ENCODE measurements at places on chromosomes 1 and 21.
A peak's percentile ranks its signal among the peaks of the same experiment; 100 is the strongest.

DNA sequence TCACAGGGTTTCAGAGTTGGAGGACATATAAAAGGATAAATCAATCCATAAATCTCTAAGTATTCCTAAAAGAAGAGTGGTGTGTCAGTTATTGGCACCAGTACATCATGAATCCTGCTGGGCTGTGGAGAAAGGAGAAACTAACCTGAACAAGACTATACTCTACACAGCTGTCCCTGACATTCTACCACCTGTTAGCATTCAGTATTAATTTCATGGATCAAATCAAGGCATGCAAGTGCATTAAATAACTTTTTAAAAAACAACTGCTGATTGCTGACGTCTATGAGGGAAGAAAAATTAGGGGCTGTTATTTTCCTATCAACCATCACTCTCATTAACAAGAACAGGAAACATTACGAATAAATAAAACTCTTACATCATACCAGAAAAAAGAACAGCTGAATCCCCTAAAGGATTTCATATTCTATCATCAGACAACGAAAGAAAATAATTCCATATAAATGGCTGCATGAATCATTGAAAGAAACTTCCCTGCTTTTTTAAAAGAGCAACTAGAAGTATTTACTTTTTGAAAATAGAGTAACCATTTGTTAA, 121.7 kb downstream of the ATF6 start:
- DNase-seq = no peak

DNA sequence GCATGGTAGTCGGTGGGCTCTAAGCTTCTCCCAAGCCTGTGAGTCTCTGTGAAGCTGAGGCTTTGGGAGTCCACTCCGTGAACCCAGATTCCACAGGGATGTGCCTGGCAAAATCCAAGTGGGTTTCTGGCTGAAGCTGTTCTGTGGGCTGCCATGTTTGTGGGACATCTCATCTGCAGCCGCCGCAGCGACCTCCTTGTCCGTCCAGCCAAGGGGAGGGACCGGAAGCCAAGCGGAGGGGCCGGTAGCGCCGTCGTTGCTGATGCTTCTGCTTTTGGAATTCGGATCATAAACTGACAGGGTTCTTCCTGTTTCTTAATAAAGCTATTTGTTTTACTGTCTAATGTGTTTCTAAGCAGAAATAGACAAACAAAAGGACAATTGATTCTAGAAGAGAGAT, 13.3 kb downstream of the KIF26B start:
- no peak for DNase-seq

DNA sequence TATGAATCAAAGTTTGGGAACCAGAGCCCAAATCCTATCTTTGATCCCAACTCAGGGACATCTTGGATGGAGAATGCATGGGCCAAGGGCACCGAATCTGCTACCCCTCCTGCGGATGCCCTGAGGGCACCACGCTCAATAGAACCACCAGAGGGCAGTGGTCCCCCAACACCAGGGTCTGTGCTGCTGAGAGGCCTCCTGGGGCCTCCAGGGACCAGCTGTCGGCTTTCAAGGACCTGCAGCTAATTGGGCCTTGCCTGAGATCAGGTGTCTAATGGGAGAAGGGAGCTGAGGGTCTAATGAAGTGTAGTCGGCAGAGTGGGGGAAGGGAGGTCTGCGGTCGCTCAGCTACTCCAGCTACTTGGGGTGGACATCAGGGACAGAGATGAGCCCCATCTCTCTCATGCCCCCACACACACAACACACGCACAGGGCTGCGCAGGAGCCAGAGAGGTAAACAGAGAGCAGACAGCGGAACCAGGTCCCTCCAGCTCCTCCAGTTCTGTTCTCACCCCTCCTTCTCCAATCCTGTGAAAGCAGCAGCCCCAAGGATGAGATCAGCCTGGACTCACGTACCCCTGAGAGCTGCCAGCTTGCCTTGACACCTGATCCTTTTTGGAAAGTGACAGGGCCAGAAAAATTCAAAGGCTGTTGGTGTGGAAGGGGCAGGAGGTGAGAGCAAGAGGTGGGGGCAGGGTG, 34.9 kb upstream of the PPP1R15B start:
- DNase-seq = peak; percentile 64

- no peak for DNase-seq
Observed at GRCh38 chr1:31409946-31410858, 2.8 kb upstream of the SERINC2 start.

DNA sequence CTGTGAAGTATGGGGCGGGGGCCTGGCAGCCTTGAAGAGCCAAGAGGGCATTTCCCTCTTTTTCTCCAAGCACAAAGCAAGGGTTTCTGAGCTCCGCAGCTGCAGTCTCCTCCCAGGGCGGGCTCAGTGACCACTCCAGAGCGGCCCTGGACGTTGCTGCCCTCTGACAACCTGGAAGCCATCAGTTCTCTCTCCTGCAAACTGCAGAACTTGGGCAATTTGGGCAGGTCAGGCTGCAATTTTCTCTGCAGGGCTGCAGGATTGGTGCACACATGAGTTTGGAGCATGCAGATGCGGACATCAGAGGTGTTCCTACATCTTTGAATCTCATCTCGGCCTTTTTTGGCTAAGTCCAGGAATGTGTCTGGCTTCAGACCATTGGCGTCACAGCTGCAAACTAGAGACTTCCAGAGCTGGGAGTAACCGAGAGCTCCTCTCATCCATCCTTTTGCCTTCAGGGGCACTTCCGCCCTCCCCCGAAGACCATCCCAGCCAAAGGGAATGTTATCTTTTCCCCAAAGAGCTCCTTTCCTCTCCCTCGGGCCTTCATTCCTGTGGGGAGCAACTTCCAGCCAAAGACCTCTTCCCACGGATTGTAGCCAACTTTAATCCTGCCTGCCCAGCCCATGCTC, 139.6 kb upstream of the WNT4 start:
- no peak for DNase-seq

DNA sequence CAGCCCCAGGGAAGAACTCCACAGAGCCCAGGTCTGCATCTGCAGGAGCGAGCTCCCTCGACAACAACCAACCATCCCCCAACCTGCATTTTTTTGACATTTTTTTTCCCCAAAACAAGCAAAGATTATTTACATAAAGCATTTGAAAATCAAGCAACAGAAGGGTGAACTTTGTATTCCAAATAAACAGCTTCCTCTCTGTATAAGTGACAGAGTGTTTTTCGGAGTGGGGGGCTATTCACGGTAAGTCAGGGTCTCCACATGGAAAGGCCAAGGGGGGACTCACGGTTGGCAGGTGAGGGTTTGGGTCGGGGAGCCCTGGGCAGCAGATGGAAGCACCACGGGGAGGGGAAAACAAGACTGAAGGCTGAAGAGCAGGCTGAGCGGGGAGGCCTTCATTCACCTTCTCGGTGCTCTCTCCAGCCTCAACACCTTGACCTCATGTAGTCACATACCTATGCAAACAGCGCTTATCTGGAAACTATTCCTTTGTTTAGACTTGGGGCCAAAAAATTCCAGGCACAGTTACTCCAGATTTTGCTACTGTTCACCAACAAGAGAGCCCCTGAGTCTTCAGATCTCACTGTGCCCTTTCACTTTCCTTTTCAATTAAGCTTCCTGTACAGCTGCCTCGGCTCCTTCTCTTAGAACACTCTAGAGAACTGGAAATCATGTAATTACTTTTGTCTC, 27.6 kb downstream of the C2CD2 start:
- no peak for DNase-seq

DNA sequence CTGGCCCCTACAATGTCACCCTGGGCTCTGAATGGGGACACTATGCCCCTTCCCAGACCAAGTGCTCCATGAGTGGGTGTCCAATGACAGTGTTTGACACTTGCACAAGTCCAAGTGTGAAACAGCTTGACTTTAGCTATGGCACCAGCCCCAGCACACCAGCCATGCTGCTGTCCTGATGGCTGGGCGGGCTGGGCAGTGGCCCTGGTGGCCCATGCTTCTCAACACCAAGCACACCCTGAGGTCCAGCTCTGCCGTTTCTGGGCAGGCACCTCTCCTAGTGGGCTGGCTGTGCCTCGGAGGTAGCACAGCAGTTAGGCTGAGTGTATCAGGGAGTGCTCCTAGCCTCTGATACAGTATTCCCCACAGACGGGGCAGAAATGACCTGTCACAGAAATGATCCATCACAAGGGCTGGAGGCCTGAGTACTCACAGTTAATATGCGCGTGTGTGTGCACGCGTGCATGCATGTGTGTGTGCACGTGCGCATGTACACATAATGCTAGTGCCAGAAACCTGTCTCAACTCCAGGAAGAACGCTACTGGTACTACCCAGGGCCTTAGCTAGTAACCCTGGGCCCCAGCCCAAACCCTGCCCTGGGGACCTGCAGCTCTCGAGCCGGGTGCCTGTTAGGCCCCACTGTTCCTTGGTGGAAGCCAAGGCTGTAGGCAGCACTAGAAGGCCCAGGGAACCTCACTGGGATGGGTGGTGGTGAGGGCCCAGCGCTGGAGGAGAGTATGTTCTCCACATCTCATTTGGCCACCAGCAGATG, 134.0 kb downstream of the DMRTB1 start:
- DNase-seq = no peak

- DNase-seq = no peak
Observed at GRCh38 chr1:165114022-165114888, 242.3 kb downstream of the LMX1A start.

DNA sequence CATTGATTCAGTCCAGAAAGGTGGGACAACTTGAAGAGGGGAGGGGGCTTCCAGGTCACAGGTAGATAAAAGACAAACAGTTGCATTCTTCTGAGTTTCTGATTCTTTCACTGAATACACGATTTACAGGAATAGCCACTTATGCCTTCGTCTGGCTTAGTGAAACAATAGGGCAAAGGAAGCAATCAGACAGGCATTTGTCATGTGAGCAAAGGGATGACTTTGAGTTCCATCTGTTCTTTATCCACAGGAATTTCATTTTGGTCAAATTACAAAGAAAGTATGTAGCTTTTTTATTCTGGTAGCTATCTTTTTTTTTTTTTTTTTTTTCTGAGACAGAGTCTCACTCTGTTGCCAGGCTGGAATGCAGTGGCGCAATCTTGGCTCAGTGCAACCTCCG, 202.5 kb downstream of the TTLL7 start:
- no peak for DNase-seq

GRCh38 chr1:64215576-64215975, 12.2 kb downstream of the UBE2U start:
- no peak for DNase-seq

DNA sequence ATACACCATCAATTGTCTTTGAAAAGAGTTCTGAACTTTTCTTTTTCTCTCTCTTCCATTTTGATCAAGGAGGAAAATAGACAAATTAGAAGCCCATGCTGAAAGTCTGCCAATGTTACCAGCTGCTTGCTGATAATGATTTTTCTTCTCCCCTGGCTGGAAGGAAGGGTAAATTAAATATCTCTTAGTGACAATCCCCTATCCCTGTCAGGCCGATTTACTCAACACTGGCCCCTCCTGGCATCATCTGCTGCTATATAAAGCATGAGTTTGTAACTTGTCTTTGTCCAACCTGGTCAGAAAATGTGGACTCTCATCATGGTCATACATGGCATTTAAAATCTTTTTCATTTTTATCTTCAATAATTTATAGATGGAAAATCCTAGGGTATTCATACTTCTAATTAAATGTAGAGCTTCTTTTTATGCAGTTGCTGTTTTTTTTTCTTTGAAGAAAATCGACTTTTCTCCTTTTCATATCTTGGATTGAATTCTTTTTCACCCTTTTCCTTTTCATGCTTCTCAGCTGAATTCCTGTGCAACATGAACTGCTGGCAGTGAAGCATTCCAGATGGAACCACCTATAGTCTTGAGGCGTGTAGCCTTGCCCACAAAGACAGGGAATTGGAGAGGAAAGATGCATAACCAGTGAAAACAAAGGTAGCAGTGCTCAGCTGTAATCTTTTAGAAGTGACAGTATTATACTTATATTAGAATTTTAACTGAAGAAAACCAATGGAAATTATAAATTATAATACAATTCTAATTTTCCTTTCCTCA, 214.7 kb upstream of the PTGFR start:
- no peak for DNase-seq

DNA sequence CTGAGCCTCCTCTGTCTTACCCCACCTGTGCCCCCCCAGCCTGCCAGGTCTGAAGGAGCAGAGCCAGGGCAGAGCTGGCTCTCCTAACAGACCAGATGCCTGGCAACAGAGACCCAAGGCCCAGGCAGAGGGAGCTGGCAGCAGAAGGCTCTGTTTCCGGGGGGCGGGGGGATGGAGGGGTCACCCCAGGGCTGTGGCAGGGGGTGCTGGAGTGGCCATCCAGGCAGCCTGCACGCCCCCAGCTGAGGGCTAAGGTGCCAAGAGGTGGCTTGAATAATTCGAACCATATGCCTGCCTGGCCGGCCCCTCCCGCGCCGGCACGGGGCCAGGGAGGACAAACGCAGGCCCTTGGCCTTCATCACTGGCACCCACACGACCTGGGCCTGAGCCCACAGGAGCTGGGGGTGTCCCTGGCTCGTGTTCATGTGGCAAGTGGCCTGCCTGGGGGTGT, 16.0 kb upstream of the PLEKHG5 start:
- no peak for DNase-seq

GRCh38 chr1:35532497-35533223, 24.5 kb downstream of the KIAA0319L start:
- DNase-seq = no peak

- DNase-seq = no peak
Observed at GRCh38 chr1:60510162-60510561, 436.6 kb upstream of the C1orf87 start.

DNA sequence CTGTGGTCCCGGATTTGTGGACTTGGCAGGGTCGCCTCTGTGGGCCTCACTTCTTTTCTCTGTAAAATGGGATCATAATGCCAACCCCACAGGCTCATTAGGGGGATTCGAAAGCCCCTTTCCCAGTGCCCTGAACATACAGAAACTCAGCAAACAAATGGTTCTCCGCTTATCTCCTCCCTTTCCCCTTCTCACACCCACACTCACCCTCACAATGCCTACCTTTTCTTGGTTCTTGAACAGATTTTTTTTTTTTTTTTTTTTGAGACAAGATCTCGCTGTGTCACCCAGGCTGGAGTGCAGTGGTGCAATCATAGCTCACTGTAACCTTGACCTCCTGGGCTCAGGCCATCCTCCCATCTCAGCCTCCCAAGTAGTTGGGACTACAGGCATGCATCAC, 175.7 kb downstream of the KAZN start:
- DNase-seq = no peak

DNA sequence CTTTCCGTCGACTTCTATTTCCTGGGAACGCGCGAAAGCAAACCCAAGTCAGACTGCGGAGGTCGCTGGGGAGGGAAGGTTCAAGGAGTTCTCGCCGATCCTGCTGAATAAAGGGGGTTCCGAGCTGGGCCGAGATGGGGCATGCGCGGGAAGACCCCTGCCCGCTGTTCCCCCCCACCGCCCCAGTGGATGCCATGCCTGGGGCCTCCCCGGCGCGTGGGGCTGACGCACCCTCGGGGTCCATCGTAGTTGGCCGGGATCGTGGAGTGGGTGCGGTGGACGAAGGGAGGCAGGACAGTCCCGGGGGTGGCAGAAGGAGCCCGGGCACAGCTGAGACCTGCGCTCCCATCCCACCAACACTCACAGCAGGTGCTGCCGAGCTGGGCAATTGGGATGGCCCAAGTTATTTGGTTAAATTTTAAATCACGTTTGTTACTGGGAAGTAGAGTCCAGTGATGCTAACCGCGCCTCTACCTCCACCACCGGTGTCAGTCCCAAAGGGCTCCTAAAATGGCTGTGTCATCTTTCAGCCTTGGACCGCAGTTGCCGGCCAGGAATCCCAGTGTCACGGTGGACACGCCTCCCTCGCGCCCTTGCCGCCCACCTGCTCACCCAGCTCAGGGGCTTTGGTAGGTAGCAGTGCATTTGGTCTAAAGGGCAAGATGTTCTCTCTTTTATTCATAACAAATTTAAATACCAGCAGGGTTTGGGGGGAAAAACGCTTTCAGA, 801 bp downstream of the MX1 start:
- DNase-seq = no peak
